Stimulated activated memory B cell treated with anti-CD40 and anti-IgM and Interleukin-4, amounts not matched to agents 10 μg/mL and 1 μg/mL and 100 μg/mL, for 72 hours (primary cell): ENCODE measurements at places on chromosomes 2 and 18.

DNA sequence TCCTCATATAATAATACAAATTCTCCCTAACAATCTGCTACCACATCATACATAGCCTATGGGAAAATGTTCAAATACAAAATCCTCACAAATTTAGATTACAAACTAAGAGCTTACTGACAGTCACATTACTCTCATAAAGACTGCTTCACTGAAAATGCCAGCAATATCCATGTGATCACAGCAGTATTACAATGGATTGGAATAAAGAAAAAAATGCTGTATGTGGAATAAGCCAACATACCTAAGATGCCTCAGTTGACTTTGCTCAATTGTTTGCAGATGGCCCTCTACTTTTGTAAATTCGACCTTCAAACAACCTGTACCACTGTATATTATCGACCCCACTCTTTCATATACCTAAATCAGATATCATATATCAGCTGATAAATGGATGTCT, 88.7 kb downstream of the DYM start:
- ATAC-seq, result no peak

- no peak for ATAC-seq
Observed at GRCh38 chr2:11109002-11109401, 46.3 kb upstream of the SLC66A3 start.

GRCh38 chr18:7488571-7488970, 78.5 kb upstream of the PTPRM start:
- ATAC-seq, result no peak

DNA sequence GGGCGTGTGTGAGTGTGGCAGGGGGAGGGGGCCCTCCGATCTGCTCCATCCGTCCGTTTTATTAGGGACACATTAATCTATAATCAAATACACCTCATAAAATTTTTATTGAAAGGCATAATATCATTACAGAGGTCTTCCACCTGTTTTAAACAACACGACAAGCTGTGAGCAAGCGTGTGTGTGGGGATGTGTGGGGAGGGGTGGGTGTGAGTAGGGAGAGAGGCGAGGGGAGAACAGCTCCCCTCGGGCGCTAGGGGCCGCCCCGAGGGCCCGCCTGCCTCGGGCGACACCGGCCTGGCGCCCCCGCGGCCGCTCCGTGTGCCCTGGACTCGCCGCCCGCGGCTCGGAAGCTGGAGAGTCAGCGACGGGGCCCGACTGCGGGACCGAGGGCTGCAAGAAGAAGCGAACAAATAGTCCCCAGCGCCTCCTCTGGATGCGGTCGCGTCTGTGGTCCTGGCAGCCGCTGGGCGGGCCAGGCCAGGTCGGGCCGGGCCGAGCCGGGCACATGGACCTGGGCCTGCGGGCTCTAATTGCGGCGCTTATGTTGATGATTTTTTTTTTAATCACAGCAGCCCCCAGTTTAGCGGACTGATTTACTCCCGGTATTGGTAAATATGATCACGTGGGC, 352 bp upstream of the HOXD9 start:
- ATAC-seq, result no peak

DNA sequence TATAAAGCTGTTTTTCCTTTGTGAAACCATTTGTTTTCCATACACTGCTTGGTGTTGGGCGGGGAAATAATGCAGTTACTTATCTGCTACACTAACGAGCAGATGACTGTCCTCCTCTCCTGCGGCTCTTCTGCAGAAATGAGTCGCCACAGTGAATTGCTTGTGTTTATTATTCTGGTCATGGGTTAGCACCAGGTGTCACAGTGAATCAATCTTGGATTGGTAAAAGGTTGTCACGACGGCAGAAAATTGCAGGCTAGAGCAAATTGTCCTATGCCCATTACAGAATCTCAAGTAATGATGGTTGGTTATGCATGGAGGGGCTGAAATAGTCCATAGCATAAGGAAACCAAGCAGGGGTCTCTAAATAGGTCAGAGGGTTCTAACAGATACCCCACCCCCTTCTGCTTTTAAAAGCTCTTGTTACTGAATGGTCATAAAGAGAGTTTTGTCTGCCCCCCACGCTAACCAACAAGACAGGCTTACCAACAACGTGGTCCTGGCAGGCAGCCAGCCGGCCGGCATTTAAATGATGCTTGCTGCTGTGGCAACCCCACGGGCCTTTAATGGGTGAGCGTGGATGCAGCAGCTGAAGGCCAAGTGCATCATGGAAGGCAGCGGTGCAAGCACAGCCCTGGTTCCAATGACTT, 29.5 kb downstream of the RAB31 start:
- ATAC-seq, result no peak

DNA sequence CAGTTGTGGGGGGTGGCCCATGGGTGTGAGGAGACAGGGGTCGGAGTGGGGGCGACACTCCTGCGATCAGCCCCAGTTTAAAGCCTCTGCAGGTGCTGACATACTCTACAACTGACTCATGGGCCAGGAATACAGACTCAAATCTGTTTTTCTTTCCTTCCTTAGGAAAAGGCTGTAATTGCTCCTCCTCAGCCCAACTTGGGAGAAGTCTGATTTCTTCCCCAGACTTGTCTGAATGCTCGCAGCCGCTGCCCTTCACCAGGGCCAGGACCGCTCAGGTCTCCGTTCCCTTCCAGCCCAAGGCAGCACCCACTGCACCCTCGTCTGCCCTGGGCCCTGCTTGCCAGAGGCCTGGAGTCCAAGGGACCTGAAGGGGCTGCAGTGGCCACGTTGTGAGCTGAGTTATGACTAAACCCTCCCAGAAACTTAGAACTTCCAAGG, 41.3 kb downstream of the RHOB start:
- ATAC-seq, result no peak
